ENCODE measurements at places on chromosomes 16 and 17. TPM values are rescaled to one million over a fixed set of nuclear protein-coding genes. Genes with fewer than 3 reads are reported as not detected.

The ITGB3 gene
- total RNA-seq, result 149 TPM

The NUDT7 gene
- 6.8 TPM for total RNA-seq

The CDH8 gene
- total RNA-seq, result not detected

The KRTAP1-5 gene
- total RNA-seq, result not detected

The UTS2R gene
- not detected for total RNA-seq

The QRICH2 gene
- 5.6 TPM for total RNA-seq

The KRT33B gene
- not detected for total RNA-seq

The HASPIN gene
- total RNA-seq, result 3.5 TPM

The SLC5A11 gene
- total RNA-seq, result 0.13 TPM

The PPY gene
- not detected for total RNA-seq

The RHOT1 gene
- total RNA-seq, result 26.6 TPM

The PRCD gene
- total RNA-seq, result 0.39 TPM

The ABCA10 gene
- total RNA-seq, result 0.76 TPM

The CLEC18A gene
- total RNA-seq, result 0.13 TPM
